Esophagus squamous epithelium (tissue), 5 donors: ENCODE measurements at places on chromosomes 3 and 15.

DNA sequence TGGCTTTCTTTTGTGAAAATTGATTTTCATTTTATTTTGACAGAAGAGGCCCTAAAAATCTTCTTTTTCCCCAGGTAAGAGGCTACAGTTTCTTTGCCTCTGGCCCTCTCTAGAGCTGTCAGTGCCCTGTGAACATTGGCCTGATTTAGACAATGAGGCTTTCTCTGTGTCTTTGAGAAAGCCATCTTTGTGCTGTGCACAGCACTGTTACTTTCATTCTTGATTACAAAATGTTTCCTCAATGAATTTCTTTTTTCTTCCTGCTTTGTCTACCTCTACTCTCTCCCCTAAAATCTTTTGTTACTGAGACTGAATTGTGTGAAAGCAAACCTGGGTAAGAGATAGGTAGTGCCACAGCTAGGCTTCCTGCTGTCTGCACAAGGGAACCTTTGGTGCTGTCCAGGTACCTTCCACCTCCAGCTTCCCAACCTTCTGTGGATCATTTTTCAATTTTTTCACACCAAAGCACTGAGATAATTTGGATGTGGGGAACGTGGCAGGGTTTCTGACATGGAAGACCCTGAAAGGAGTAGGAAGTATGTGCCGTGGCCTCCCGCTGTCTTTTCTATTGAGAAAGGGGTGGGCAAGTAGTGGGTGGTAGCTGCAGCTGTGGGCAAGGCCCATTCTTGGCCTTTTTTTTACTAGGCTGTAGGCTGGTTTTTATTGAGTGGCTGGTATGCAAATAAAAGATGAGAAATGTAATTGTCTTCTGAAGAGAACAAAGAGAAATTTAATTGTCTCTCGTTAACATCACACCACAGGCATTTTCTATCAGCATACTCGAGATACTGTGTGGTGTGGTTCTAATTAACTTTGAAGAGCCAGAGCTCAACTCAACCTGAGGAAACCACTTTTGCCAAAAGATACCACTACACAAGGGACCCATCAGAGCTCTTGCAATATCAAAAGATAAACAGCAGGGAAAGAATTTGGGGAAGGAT is 21.0 kb downstream of the RAB8B start:
- no peak for DNase-seq

DNA sequence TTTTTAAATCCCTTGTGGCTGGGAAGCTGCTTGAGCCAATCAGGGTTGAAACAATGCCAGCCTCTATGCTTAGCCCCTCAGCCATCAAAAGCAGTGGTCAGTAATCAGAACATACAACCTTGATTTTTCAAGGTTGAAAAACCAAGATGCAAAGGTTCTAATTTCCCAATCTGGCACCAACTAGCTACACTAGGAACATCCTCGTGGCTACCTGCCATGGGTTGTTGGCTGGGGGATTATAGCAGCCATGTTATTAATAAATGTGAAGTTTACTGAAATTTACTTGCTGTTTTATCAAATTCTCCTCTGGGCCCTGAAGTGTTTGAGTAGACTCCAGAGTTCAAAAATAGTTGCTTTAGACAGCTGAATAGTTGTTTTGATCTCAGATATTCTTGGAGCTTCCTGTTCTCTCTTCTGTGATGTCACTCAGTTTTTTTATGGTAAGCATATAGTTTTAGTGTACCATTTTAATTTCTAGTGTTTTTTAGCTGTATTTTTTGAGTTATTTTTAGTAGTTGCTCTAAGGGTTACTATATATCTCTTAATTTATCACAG is 31.9 kb downstream of the PCCB start:
- DNase-seq = no peak

DNA sequence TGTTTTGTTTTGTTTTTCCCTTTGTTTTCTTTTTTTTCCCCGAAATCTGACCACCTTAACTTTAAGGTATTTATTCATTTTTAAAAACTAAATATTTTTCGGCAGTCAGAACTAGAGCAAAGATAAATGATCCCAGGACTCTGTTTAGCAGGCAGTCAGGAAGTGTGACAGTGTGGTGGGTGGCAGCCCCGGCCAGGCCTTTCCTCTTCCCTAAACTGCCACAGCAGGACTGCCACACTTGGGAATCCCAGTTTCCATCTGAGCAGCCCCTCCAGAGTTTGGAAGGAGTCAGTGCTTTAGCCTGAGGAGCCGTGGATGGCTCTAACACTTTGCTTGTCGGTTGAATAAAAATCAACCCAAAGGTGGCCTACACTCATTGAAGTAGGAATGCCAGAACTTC is 6.9 kb downstream of the CCRL2 start:
- DNase-seq = no peak

GRCh38 chr3:69149586-69149985 is 27.2 kb upstream of the LMOD3 start:
- no peak for DNase-seq

DNA sequence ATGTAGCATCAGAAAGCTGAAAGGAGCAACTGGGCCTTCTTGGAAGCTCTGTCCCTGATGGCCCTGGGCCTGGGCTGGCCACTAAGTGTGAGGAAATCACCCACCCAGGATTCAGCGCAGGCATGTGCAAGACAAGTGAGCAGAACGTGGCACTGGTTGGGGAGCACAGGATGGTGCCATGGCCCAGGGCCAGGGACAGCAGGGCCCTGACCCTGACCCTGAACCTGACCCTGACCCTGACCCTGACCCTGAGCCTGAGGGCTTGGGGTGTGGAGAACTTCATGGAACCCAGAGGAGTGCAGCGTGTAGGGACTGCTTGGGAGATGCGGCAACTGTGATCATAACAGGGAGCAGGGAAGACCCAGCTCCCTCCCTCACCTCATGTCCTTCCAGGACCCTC is 5.9 kb upstream of the ALDH1L1 start:
- DNase-seq = no peak

GRCh38 chr3:98692787-98693473 is 70.2 kb upstream of the ST3GAL6 start:
- DNase-seq = no peak

- DNase-seq = no peak
These were observed 428.0 kb downstream of the ROBO1 start for GRCh38 chr3:79339846-79340245.
